Fibroblast of skin of back (primary cell): ENCODE measurements at places on chromosomes 7 and 10.

DNA sequence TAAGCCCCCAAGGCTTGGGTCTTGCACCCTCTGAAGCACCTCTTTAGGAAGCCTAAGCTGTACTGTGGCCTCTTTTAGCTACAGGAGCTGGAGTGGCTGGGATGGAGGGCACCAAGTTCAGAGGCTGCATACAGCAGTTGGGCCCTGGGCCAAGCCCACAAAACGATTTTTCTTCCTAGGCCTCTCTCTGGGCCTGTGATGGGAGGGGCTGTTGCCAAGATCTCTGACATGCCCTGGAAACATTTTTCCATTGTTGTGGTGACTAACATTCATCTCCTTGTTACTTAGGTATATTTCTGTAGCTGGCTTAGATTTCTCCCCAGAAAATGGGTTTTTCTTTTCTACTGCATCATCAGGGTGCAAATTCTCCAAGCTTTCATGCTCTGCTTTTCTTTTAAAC lies 375.7 kb upstream of the NPSR1 start:
- no peak for DNase-seq

GRCh38 chr10:101067356-101068083 lies 5.7 kb downstream of the KAZALD1 start:
- DNase-seq: peak; percentile 80

- no peak for DNase-seq
Observed at GRCh38 chr10:75924309-75924902, 493.0 kb downstream of the LRMDA start.

- DNase-seq: no peak
Observed at GRCh38 chr7:117435475-117436043, 8.3 kb upstream of the ASZ1 start.

GRCh38 chr10:71179382-71179781 lies 33.0 kb upstream of the UNC5B start:
- DNase-seq: no peak

- DNase-seq: no peak
Observed at GRCh38 chr7:4831723-4832495, 29.9 kb downstream of the PAPOLB start.

DNA sequence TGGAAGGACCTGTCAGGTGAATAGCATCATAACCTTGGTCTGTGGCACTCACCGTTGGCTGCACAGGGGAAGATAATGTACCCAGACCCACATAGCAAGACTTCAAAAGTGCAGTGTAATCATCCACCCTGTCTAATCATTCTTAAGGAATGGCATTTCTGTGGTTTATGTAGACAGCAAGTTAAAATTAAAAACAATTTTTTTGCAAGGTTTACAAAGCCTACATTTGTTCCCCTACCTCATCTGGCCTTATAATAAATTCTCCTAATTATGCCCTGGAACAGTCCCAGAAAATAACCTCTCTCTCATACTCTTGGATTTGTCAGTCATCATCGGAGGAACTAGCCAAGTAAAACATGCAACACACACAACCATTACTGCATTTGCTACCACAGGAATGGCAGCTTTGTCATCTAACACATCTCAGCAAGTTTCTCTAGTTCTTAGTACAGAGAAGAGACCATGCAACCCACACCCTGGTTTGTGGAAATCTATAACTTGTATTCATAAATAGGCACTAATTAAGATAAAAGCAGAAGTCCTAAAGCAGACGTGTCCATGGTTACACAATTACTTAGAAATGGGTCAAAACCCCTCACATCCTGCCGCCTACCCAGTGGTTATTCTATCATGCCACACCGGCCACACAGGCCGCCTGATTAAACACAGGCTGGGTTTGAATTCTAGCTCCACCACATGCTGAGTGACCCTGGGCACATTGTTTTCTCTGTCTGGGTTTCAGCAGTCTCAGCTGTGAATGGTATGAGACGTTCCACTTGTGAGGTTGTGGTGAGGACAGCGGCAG lies 19.1 kb downstream of the ABLIM1 start:
- DNase-seq: peak; percentile 96

DNA sequence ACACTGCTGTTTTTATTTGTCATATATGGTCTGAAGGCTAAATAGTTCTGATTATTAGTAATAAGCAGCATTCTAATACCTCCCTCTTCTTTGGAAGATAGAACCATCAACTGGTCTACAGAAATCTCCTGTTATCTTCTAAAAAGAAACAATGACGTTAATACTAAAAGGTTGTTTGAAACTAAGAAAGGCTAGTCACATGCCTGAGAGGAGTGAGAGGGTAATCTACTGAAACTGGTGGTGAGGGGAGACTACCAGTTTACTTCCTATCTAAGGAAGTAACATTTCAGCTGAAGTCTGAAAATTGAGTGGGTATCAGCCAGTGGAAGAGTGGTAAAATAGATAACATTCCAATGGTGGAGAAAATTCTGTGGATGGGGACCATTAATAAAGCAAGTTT lies 48.4 kb downstream of the FGFBP3 start:
- no peak for DNase-seq

- peak; percentile 68 for DNase-seq
Observed at GRCh38 chr7:157394246-157395191, 57.7 kb downstream of the DNAJB6 start.

GRCh38 chr10:21304198-21304597 lies 221.3 kb downstream of the SKIDA1 start:
- DNase-seq: no peak

GRCh38 chr7:155003376-155004214 lies 671 bp upstream of the PAXIP1 start:
- peak; percentile 79 for DNase-seq

DNA sequence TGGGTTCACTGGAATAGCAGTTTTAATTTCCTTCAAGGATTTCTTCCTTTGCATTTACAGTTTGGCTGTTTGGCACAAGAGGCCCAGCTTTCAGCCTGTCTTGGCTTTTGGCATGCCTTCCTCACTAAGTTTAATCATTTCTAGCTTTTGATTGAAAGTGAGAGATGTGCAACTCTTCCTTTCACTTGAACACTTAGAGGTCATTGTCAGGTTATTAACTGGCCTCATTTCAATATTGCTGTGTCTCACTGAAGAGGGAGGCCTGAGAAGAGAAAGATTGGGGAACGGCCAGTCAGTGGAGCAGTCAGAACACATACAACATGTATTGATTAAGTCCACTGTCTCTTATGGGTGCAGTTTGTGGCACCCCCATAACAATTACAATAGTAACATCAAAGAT lies 33.9 kb downstream of the PTTG1IP2 start:
- no peak for DNase-seq

DNA sequence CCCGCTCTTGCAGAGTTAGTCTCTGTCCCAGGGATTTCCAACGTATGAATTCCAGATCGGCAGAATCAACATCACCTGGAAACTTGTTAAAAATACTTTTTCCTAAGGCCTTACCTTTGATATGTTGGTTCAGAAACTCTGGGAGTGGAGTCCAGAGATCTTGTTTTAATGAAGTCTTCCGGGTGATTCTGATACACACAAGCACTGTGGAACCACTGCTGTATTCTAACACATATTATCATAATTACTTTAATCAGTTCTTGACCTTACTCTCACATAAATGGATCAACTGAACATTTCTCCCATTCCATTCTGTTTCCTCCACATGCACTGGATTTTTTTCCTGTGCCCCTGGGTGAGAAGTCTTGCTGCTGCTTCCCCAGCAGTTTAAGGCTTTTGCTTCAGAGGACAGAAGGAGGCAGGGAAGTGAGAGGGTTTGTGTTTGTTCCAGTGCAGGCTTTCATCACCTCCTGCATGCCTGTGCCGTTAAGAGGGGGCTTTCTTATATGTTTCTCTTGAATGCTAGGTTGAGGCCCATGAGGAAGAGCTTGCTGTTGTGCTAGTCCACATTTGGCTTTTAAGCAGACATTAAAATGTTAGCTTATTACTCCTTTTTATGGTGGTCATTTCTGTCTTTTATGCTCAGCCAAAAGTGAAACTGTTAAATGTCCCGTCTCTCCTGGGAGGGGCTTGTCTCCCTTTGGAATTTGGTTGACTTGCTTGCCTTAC lies 32.4 kb downstream of the CCSER2 start:
- peak; percentile 40 for DNase-seq

- DNase-seq: no peak
Observed at GRCh38 chr7:157521061-157521731, 184.4 kb downstream of the DNAJB6 start.

GRCh38 chr7:29878081-29878688 lies 71.9 kb downstream of the WIPF3 start:
- peak; percentile 48 for DNase-seq

DNA sequence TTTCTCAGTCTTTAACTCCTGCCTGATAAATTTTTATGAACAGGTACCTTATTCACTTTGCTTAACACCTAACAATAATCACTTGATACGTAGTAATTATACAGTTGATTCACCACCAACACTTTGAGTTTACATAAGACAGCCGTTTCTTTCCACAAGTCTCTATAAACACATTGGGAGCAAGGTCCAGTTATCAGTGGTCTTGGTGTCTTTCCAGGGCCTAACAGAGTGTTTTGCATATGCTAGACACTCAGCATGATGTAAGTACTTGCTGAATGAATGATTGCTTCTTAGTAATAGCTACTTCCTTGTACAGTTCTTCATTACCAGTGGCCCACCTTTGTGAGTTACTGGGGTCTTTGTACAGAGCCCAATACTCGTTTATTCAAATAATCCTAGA lies 6.4 kb downstream of the CLDN12 start:
- DNase-seq: no peak

DNA sequence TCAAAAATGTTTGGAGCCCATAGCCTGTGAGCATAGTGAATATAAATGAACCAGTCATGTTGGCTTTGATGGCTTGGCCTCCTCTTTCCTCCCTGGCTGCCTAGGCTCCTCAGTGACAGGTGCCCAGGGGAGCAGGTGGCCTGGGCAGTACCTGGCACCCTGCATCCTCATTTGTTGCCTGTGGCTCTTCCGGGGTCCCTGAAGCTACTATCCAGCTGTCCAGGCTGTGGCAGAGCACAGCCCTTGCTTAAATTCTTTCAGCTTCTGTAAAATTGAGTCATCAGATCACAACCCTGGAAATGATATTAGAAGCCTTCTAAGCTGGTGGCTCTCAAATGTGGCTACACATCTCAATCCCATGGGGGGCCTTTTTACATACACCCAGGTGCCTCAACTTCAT lies 525.4 kb downstream of the GALNT17 start:
- no peak for DNase-seq

GRCh38 chr10:72842164-72842563 lies 51.4 kb upstream of the OIT3 start:
- no peak for DNase-seq

DNA sequence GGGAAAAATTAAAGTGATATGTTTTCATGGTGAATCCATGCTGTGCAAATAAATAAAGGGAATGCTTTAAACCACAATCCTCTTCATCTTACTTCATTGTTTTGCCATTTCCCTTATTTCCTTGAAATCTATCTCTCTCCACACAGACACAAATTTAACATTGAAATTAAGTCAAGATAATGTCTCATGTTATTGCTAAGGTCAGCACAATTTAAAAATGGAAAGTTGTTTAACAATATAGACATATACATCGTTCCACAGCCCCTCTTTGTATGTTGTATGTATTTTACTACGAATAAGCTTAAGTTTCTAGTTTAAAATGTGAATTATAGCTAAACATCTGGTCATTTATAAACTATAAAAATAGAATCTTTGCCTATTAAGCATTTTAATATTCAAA lies 256.9 kb downstream of the PLXDC2 start:
- DNase-seq: no peak

GRCh38 chr10:3093996-3094395 lies 26.6 kb downstream of the PFKP start:
- DNase-seq: no peak

- DNase-seq: no peak
Observed at GRCh38 chr7:133367561-133367960, 114.7 kb downstream of the EXOC4 start.

GRCh38 chr10:110162741-110163145 lies 44.7 kb upstream of the MXI1 start:
- no peak for DNase-seq

DNA sequence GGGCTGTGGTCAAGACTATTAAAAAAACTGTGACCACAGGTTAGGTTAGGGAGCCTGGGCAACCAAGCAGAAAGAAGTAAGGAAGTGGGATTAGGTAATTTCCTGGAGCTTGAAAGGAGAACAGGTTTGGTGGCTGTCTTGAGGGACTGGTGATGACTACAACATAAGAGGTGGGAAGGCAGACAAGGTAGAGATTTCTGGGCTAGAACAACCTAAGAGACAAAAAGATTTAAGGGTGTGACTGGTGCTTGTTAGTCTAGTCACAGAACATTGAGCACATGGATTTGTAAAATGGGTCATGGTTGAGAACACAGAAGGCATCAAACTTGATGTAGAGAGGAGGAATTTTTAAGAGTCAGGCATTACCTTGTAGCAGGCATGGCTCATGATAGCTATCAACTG lies 123.7 kb upstream of the ASAH2 start:
- DNase-seq: no peak

DNA sequence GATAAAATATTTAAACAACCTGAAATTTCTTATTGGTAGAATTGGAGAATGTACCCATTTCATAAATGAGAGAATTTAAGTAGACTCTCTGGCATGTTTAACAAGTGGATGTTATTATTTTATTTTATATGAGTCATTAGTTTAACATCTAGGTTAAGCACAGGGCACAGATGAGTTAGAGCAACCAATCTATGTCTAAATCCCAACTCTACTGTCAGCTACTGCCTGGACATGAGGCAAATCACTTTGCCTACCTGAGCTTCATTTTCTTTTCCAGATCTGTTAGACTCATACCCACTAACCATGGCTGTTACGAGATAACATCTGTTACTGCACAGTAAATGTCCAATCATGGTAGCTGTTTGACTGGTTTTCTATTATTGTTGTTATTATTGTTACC lies 251.1 kb downstream of the INHBA start:
- DNase-seq: peak; percentile 62

DNA sequence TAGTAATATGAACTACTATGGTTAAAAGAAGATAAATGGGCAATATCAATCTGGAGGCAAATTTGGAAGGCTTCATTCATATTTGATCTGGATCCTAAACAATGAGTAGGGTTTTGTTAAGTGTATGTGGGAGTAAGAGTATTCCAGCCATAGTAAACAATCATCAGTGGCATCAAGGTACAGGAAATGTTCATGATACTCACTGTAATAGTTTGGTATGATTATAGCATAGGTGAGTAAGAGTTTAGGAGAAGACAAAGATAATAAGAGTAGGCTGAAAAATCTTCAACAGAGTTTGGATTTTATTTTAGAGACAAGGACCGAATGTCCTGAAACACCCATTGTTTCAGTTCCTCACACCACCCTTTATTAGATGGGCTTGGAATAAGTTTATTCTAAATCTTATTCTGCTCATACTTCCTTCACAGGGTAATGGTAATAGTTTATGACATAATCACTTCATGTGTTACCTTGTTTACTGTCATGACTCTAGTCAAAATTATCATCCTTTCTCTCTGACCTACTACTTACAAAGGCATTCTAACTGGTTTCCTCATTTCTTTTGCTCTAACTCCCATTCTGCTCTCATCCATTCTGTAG lies 38.9 kb downstream of the BRAF start:
- no peak for DNase-seq

- DNase-seq: no peak
Observed at GRCh38 chr10:35711615-35712411, 69.7 kb upstream of the FZD8 start.

- DNase-seq: peak; percentile 62
Observed at GRCh38 chr10:88095223-88095721, 231.8 kb downstream of the PTEN start.

GRCh38 chr7:39248041-39248691 lies 270.5 kb downstream of the POU6F2 start:
- DNase-seq: peak; percentile 71

GRCh38 chr10:64116707-64117106 lies 595.5 kb downstream of the REEP3 start:
- no peak for DNase-seq

- no peak for DNase-seq
Observed at GRCh38 chr10:132264306-132264950, 43.3 kb downstream of the STK32C start.

GRCh38 chr7:152899548-152900109 lies 140.1 kb downstream of the ACTR3B start:
- no peak for DNase-seq
